ENCODE measurements at places on chromosomes 11 and 22.

DNA sequence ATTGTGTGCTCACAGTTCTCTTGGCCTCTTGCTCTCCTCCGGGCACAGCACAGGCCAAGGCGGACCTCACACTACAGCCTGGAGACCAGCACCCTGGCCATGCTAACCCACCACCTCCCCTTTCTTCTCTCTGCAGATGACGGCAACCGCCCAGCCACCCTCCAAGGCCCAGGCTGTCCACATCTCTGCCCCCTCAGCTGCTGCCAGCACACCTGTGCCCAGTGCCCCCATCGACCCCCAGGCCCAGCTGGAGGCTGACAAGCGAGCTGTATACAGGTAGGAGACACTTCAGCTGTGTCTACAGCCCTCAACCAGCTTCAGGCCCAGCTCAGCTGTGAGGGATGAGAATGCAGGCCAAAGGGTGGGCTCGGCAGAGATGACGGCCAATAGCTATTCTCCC is 128.4 kb downstream of the FEZ1 start:
- DNase-seq: no peak

DNA sequence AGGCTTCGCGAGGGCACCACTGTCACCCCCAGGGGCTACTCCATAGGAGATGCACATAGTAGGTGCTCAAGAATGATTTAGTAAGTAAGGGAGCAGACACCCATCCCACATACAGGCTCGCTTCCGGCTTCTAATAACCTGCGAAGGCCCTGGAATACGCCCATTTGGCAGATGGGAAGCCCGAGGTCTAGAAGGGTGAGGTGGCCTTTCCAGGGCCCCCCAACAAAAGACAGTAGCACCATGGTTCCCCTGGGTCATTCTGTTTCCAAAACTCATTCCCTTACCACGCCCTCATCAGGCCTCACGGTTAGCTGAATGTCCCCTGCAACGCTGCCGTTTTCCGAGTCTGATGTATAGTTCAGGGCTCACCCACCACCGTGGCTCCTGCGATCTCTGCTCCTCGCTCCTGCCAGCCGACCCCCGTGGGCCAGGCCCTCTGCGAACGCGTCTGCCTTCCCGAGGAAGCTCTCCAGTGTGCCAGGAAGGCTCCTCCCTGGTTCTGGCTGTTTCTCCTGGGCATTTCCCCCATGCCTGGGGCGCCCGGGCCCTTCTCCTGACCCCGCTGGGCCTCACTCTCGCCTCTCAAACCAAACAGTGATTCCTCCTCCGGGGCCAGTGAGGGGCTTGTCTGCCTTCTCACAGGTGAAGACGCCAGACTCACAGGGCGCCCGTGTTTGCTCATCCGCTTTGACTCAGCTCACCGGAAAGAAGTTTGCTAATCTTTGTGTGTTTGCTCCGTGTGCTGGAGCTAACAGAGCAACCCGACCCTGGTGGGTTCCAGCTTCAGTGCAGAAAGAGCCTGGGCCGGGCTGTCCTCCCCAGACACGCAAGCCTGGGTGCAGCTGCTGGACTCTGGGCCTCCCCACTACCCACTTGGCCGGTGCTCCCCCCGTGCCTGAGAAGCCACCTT is 86.6 kb downstream of the RTL6 start:
- DNase-seq: no peak

DNA sequence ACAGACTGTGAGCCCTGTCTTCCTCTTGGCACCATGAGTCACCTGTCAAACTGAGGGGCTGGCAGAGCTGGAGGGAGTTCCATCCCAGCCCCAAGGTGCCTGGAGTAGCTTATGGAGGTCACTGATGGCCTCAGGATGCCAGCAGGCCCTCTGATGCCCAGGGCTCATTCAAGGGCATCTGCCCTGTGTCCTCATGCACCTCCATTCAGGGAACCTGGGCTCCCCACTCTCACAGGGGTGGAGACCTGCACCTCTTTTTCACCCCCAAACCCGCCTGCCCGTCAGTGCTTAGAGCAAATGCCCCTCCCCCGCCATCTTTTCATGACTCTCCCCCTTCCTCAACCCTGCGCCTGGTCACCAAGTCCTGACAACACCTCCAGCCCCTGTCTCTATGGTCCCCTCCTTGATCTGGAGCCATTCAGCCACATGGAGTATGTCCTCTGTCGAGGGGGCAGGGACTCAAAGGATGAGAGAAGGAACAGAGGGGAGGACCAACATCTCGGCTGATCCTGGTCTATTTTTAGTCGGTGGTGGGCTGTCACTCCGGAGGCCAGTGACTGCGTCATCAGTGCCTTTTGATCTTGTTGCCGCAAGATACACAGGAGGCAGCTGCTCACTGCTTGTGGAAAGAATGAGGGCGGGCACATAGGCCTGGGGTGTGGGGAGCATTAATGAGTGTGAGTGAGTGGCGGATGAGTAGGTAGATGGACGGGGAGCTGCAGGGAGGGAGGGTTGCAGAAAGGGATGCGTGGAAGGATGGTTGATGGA is 72.2 kb downstream of the CDKN1C start:
- DNase-seq: no peak

DNA sequence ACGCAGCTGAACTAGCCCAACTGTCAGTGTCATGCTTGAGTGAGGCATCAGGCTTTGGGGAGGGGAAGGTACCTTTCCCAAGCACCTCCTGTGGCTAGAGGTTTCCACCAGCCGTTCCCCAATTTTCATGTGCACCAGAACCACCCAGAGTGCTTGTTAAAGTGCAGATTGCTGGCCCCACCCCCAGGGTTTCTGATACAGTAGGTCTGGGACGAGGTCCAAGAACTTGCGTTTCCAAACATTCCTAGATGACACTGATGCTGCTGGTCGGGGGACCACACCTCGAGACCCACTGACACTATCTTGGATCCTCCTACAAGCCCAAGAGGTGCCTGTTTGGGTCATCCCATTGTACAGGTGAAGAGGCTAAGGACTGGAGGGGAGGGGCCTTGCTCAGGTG is 59.8 kb downstream of the PDE2A start:
- no peak for DNase-seq

DNA sequence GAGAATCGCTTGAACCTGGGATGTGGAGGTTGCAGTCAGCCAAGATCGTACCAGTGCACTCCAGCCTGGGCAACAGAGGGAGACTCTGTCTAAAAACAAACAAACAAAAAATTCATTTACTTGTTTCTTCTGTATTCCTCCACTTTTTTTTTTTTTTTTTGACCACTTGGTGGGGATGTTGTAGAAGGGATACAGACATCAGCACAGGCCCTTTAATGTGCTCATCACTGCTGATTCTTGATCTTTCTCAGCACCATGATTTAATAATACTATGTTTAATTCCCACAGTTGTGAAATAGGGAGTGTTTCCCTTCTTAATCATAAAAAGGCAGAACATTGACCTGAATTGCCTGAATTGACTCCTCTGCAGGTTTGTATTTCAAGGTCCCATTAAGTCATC is 4.5 kb downstream of the TTC9C start:
- DNase-seq: peak; percentile 44
